H54 (cell line): ENCODE measurements at places on chromosomes 2 and 18.
A peak's percentile ranks its signal among the peaks of the same experiment; 100 is the strongest.

- DNase-seq, result no peak
These were observed 563 bp upstream of the POLE4 start for GRCh38 chr2:74957886-74958273.

GRCh38 chr2:58163913-58164312, 77.2 kb downstream of the FANCL start:
- no peak for DNase-seq

- DNase-seq, result no peak
These were observed 14.0 kb downstream of the TMEM18 start for GRCh38 chr2:663221-663620.

DNA sequence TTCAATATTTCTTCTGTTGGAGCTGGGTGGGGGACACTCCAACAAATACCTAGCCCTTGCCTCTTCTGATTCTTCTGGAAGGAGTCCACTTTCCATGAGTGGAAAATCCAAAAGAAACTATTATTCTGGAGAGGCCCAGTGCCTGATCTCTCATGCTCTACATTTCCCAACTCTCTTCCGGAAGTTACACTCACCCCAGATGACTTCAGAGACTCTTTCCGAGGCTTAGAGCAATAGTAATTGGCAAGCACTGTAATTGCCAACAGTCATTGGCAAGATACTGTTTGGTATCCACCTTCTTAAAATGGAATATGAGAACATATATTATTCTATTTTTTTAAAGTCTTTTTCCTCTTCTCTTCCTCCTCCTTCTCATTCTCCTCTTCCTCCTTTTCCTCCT, 60.5 kb upstream of the CYRIA start:
- DNase-seq, result no peak

- no peak for DNase-seq
These were observed 26.6 kb upstream of the TEX44 start for GRCh38 chr2:231565887-231566594.

DNA sequence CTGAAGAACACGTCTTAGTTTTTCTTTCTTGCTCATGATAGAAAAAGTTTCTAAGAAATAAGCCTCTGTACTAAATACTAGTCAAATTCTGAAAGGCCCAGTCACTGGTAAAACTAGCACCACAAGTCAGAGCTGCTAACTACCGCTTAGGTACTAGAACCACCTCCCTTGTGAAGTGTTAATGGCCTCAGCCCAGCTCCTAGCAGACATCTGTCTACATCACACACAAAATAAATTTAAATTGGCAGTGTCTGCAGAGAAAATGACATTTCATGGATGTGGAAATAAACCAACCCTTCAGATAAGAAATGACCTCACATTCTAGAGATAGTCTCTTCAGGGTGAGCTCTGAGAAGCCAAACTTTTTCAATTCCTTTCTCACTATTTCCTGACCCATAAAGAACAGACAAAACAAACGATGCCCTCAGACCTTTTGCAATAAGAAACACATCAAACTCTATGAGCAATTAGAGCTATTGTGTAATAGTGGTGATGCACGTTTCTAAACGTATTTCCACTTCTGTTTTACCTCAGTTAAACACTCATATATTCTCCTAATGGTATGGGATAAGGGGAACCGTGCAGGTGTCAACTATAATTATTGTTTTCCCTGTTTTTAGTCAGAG, 70.3 kb upstream of the DSG1 start:
- DNase-seq, result no peak

DNA sequence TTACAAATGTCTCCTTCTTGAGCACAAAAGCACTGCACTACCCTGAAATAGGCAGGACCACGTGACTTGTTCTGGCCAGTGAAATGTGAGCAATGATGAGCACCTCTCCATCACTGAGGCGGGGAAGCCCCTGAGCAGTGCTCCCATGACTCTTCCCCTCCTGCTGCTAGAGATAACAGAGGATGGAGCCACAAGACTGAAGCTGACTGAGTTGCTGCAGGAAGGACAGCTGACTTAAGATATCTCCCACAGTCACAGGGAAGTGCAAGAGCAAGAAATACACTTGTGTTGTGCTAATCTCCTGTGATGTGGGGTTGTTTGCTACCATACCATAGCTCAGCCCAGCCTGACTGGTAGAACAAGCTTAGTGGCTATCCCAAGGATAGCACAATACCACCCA, 38.7 kb downstream of the STK39 start:
- DNase-seq, result no peak

DNA sequence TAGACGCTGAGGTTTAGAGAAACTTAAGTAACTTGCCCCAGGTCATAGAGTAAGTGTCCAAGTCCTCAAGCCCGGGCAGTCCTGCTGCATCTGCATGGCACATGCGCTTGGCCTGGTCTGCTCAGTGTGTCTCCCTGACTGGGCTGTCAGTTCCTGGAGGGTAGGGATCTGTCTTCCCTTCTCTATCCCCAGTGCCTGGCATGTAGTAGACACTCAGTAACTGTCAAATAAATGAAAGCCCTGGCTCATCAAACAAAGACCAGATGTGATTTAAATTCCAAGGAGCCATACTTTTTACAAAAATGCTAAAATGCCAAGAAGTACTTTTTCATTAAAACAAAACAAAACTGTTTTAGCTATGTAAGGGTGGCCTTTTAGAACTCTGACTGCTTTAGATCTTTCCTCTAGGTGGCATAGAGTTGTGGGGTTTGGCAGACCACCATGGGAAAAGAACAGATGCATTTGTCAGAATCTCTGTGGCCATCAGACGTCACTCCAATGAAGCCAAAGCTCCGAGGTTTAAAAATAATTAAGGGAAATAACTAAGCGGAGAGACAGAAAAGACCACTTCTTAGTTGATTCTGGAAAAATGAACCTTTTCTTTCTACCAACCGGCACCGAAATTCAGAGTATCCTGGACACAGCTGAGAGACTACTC, 34.0 kb downstream of the EPAS1 start:
- DNase-seq, result no peak

DNA sequence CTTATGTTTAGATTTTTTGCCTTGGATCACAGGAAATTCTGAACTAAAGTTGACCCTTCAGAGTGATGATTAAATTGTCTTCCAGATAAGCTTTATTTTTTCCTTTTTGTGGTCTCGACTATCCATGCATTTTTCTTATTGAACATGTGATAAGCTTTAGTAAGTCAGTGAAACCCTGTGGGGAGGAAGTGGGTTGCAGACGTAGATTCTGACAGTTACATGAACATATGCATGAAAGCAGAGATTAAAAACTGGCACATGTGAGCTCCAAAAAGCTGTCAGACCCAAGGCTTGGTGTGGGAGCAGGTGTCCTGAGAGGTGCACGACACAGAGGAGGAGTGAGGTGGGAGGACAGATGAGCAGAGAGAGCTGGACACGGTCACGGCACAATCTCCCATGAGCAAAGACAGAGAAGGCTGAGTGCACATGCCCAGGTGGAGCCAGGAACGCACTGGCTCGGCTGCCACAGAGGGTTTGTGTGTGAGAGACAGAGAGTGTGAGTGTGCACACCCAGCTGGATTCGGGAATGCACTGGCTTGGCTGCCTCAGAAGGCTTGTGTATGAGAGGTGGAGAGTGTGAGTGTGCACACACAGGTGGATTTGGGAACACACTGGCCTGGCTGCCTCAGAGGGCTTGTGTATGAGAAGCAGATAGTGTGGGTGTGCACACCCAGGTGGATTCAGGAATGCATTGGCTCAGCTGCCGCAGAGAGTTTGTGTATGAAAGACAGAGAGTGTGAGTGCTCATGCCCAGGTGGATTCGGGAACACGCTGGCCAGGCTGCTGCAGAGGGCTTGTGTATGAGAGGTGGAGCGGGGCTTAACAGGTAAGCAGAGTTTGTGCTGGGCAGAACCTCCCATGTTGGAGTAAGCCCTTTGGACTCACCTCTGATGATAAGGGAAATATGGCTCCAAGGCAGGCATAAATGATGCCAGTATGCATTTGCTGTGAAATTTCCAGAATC, 849.1 kb upstream of the SALL3 start:
- no peak for DNase-seq

GRCh38 chr2:241909769-241910168, 40.2 kb downstream of the RTP5 start:
- DNase-seq, result no peak

GRCh38 chr2:9327873-9328352, 95.4 kb downstream of the ITGB1BP1 start:
- DNase-seq, result no peak

DNA sequence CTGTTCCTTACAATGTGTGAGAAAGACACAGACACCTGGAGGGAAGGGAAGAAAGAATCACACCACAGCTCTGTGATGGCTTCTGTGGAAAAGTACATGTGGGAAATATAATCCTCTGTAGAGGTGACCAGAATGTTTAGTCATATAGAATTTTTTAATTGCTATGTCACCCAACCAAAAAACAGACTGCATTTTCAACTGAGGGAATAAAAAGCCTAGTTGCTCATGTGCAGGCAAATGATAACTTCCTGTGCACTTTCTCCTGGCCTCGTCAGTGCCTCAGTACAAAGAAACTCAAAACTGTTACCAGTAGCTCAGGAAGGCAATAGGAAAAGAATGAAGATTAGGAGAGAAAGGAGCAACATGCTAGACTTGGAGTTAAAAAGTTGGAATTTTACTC, 326.8 kb downstream of the OSR1 start:
- DNase-seq, result no peak

- no peak for DNase-seq
These were observed 86.4 kb downstream of the OSR1 start for GRCh38 chr2:19272039-19272438.

DNA sequence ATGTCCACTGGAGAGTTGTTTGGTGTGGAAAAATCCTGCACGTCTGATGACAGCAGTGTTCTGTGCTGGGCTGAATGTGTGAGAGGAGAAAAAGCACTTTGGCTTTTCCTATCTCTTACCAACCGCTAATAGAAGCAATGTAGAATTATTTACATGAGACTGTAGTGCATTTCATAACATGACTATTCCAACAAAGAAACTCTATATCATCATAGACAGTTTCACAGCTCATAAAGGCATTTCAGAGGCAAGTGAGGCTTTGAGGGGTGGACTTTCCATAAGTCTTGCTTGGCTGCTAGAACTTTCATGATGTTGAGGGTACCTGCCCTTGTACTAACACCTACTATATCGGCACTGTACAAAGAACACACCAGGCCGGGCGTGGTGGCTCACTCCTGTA, 345.1 kb upstream of the RAB12 start:
- no peak for DNase-seq

- no peak for DNase-seq
These were observed 24.1 kb downstream of the TFPI start for GRCh38 chr2:187529977-187530721.

DNA sequence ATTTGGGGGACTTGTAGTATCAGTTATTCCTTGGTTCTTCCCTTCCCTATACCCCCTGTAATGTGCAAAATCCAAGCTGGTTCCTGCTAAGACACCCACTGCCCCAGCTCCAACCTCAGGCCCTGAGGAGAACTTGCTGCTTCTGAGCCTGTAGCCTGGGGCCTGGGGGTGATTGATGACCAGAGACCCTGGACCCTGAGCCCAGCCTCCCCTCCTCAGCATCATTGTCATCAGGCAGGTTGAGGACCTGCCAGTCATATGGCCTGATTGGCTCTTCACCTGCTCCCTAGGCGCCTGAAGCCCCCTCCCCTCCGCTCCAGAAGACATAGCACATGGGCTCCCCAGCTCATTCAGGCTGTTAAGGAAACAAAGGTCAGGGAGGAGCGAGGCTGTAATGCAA, 73.8 kb upstream of the YWHAQ start:
- DNase-seq, result no peak

- DNase-seq, result no peak
These were observed 173.8 kb upstream of the BCL2L11 start for GRCh38 chr2:110946902-110947301.

GRCh38 chr2:29317801-29318485, 202.7 kb downstream of the CLIP4 start:
- DNase-seq, result no peak

- no peak for DNase-seq
These were observed 45.0 kb downstream of the SLC4A3 start for GRCh38 chr2:219672406-219672805.

GRCh38 chr2:235389626-235390025, 104.2 kb upstream of the AGAP1 start:
- DNase-seq, result no peak

DNA sequence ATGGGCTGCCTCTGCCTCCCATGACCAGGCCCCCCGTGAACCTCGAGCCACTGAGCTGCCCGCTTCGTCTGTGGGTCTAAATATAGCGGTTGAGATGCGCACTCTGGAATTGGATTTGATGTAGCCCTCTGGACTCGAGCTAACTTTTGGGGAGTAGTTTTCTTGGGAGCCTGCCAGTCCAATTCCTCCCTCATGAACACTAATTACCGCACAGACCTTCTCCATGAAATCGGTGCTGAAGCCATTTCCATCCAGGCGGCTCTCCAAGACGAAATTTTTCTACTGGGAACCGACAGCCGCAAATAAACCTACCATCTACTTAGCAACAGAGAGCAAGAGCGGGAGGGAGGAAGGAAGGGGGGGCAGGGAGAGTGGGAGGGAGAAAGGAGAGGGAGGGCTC, 63.6 kb downstream of the CELF4 start:
- no peak for DNase-seq

GRCh38 chr2:120867290-120868241, 131.9 kb downstream of the GLI2 start:
- peak; percentile 91 for DNase-seq

- DNase-seq, result no peak
These were observed 69.6 kb upstream of the FAM237A start for GRCh38 chr2:206572725-206573124.

- DNase-seq, result no peak
These were observed 237.2 kb upstream of the ETAA1 start for GRCh38 chr2:67159929-67160328.

GRCh38 chr2:204472375-204472774, 72.9 kb upstream of the PARD3B start:
- DNase-seq, result no peak

GRCh38 chr2:161147856-161148255, 12.4 kb upstream of the TANK start:
- DNase-seq, result no peak

DNA sequence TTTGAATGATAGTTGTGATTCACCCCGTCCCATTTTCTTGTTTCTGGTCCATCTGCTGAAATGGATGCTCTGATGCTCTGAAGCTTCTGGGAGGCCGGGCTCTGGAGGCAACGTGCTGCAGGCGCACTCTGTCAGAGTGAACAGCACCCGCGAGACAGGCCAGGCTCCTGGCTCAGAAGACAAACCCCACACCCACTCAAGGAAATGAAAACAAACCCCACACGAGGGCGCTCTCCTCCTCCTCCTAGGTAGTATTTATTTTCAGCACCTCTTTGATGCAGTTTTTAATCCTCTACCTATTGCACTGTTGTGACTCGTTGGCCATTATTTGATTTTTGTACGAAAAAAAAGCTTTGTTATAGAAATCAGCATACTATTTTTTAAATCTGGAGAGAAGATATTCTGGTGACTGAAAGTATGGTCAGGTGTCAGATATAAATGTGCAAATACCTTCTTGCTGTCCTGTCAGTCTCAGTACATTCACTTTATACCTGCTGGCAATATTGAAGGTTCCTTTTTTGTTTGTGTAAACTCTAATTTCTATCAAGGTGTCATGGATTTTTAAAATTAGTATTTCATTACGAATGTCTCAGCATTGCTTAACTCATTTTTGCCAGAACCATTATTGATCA, 10.3 kb upstream of the CHST10 start:
- DNase-seq, result peak; percentile 20

- DNase-seq, result peak; percentile 63
These were observed 141.9 kb upstream of the LGALSL start for GRCh38 chr2:64311948-64312621.

- DNase-seq, result no peak
These were observed 107.6 kb downstream of the MEMO1 start for GRCh38 chr2:31903109-31903780.
